CD4-positive, alpha-beta T cell treated with Interleukin-12 subunit alpha and Interleukin-12 subunit beta, for 1 hour (primary cell): ENCODE measurements at places on chromosomes 12 and 14.

GRCh38 chr14:90034156-90034555 is 27.6 kb upstream of the KCNK13 start:
- no peak for DNase-seq

GRCh38 chr12:95739561-95740313 is 50.8 kb downstream of the NTN4 start:
- DNase-seq = no peak

DNA sequence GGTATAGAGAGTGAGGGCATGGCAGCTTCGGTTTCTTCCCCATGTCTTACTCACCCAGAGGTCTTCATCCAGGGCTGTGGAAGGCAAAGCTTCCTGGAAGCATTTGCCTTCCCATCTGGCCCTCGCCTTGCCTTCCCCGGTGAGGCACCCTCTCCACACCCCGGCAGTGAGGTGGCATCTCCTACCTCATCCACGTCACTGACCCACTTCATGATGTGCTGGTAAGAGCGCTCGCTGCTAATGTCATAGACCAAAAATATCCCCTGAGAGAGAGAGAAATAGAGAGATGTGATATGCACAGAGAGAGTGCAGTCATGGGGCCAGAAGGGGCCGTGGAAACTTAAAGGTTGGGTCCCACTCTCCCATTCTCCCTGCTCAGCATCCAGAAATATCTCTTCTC is 8.3 kb upstream of the GPX2 start:
- no peak for DNase-seq

DNA sequence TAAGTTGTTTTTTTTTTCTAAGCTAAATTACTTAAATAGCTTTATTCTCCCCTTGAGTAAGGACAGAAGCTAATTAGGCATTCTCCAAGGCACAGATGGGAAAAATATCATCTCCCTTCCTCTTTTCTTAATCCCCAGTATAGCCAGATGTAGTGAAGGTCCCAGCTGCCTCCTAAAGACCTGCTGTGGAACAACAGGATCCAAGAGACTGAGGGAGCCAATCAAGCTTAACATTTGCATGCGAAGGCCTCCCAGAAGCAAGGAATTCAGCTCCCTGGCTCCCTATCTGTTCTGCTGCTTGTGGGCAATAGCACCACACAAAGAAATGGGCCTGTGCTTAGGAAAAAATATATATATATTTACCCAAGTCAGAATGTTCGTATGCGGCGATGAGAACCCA is 255.2 kb downstream of the SYT1 start:
- no peak for DNase-seq

GRCh38 chr12:89370850-89371249 is 18.5 kb upstream of the DUSP6 start:
- no peak for DNase-seq

DNA sequence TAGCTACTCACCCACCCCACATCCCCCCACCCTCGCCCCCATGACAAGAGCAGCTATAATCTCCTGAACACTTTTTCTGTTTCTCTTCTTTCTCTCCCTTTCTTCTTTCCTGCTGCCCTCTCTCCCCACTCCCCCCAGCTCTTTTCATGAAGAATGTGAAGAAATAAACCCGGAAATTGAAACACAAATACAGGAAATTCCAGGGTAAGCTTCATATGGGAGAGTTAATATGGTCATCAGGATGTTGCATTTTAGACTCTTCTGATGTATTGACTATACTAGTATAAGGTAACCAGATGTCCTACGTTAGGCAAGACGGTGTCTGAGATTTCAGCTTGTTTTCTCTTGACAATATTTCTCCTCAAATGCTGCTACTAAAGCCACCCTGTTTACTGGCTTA is 41.6 kb upstream of the LRIG3 start:
- DNase-seq = no peak

- no peak for DNase-seq
Observed at GRCh38 chr14:87233266-87233665, 759.7 kb downstream of the GALC start.

DNA sequence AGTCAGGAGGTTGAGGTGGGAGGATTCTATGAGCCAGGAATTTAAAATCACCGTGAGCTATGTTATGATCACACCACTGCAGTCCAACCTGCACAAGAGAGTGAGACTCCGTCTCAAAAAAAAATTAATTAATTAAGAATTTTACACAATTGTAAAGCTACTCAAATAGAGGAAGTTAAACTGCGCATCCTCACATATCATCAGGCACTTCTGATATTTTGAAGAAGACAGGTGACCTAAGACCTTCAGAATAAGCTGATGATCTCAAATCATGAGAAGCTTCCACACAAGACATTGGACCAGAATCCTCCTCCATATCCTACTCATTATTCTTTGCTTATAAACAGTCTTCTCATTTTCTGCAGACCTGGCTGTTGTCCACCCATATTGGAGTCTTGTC is 800.9 kb downstream of the TMEM121 start:
- DNase-seq = no peak

GRCh38 chr12:21672146-21672545 is 14.5 kb upstream of the LDHB start:
- DNase-seq = no peak
